ENCODE measurements at places on chromosomes 12 and 14.

DNA sequence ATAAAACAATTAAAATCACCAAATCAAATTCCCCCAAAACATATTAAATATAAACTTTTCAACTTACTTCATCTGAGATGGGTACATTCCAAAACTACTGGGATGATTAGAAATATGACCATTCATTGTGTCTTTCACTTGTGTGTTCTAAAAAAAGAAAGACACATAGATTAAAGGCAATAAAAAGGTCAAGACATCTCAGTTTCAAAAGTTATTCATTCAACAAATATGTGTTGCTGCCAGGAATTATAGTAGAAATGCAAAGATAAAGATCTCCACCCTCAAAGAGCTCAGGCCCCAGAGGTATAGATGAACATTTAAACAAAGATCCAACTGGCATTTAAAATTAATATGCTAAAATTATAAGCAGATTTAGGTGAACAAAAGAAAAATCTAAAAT lies 106.4 kb downstream of the EPS8 start:
- no peak for DNase-seq

DNA sequence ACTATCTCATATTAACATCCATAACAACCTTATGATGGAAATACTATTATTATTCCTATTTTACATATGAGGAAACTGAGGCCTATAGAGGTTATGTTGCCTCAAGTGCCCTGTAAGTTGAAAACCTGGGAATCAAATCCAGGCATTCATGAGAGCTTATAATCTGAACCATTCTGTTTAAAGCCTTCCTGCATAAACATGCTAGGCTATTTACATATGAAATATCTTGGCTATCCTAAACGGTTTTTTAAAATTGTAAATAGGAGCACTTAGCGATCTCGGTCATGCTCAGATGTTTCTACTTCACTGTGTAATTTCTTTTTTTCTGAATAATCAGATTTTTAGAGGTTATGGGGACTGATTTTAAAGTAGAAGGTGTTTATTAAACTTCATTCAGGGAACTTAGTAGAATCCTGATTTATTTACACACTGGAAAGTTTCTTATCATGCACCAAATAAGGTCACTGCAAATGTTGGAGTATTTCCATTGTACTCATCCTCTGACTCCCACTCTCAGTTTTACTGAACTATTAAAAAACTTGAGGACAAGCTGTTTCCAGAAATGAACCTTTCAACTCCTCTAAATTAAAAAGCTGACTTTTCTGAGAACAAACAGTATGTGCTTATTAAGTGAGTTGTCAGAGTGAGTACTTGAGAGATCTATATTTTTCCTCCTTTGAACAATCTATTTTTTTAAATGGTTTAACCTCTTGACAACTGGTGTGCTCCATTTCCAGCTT lies 141.7 kb downstream of the PIK3C2G start:
- DNase-seq: no peak

GRCh38 chr14:68538639-68539038 lies 254.2 kb downstream of the ZFP36L1 start:
- no peak for DNase-seq

DNA sequence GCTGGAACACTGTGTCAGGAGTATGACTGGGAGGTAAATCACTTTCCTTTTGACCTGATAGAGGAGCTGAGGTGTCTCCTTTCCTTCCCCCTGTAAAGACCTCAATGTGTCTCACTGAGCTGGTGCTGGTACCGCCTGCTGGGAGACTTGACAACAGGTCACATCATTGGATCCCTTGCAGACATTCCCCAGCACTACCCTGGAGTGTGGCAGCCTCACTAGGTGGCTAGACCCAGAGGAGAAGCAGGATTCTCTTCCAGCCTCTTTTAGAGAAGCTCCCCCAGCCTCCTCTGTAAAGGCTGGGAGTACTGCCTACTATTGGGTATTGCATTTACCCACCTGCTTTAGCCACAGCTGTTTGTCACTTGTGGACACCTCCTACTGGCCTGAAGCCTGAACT lies 223.9 kb downstream of the ADGRD1 start:
- DNase-seq: no peak

DNA sequence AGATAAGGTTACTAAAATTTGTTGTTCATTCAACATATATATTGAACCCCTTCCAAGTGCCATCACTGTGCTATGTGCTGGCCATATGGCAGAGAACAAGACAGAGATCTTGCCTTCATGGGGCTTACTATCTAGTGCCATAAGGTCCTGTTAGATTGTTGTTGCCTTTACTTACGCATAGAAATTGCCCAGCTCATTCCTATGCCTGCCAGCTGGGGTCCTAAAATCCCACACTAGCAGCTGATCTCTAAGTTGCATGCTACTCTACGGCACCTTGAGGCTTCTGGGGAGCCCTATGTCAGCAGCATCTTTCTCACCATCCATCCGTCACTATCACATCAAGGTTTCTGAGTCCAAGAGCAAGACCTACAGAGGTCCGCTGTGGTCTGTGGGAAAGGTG lies 1.4 kb upstream of the KCNK10 start:
- no peak for DNase-seq

DNA sequence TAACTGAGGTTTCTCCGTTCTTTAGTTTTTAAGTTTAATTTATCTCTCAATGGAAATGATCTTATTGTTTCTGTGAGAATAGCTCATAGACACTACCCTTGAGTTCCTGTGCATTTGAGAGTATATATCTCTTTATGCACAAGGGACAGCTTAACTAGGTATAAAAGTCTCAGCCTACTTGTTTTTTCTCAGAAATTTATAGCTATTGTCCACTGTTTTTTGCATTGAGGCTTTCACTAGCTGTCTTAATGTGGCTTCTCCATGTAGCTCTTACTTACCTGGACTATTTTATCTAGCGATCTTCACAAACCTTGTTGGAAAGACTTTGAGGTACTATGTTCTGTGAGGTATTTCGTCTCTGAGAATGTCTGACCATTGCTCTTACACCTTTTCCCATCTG lies 153.9 kb upstream of the RTL1 start:
- no peak for DNase-seq

All from neuronal stem cell (in vitro differentiated cells).